ENCODE measurements at places on chromosomes 4 and X.

- no peak for DNase-seq
These were observed 8.4 kb downstream of the APOOL start for GRCh38 chrX:85012098-85012497.

GRCh38 chr4:48356355-48356754 lies 15.0 kb downstream of the SLAIN2 start:
- DNase-seq = no peak

GRCh38 chrX:24332878-24333277 lies 19.0 kb upstream of the SUPT20HL2 start:
- DNase-seq = no peak

DNA sequence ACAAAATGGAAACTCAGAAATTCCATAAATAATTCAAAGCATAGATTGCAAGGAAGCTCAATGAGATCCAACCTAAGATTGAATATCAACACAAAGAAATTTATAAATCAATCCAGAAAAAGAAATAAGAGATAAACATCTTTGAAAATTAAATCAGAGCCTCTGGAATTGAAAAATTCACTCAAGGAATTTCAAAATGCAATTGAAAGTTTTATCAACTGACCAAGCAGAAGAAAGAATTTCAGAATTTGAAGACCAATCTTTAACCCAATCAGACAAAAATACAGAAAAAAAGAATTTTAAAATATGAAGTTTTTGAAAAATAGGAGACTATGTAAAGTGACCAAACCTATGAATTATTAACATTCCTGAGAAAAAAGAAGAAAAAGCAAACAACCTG lies 134.1 kb downstream of the GASK1B start:
- DNase-seq = no peak

DNA sequence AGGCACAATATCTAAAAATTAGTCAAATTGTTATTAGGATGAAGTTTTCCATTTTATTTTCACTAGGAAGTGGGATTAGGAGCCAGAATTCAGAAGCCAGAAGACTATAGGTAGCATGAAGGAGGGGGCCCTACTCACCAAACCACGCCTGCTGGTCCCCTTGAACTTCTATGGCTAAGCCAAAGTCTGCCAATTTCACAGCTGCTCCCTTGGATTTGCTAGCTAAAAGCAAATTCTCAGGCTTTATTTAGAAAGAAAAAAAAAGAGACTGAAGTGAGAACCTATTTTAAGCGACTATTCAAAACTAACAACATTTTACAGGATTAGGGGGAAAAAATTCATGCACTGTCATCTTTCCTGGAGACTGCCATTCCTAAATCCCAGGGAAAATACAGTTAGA lies 224.3 kb downstream of the CAMK2D start:
- no peak for DNase-seq

DNA sequence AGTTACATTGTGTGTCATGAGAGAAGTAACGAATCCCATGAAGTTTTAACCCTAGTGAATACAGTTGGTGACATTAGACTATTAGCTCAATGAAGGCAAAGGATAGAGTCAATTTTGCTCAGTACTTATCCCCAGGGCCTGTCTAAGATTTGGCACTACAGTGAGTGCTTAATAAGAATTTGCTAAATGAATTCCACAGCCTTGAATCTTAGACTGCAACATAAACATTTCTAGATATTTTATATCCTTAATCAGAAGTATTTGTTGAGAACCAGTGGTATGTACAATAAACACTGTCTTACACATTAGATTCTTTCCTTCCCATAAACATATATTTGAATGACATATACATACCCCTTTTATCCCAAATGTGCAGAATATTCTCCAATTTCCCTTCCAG lies 223.0 kb downstream of the NSUN7 start:
- no peak for DNase-seq

Data from stimulated activated CD4-positive, alpha-beta T cell treated with anti-CD3 and anti-CD28 coated beads, Interleukin-12 subunit alpha, Interleukin-12 subunit beta, amount 100 ng/mL, for 48 hours (primary cell).